ENCODE measurements at places on chromosomes 7 and 10. TPM values are rescaled to one million over a fixed set of nuclear protein-coding genes. Genes with fewer than 3 reads are reported as not detected.

DNA sequence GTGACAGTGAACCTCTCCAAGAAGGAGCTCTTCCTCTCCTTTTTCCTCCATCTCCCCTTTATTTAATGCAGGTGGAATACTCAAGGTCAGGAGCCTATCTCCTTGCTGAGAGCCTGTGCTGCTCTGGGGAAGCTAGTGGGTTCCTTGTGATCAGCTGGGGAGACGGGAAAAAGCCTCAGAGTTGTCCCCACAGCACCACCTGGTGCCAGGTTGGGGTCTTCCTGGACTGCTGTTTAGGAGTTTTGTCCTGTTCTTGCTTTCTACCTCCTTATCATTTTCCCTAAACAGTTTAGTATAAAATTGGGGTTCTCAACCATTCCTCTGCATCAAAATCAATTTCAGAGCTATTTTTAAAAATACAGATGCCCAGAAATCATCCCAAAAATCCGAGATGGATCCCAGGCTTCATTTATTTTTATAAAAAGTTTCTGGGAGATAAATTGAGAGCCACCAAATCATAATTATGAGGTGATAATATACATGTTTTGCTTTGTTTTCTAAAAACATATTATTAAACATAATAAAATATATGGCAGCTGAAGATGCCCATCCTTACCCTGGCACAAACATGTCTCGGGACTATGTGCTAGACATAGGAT is 44.3 kb downstream of the MACC1 start:
- no peak overlapping the region for H3K27ac ChIP-seq
- no peak overlapping the region for H3K4me3 ChIP-seq

- H3K4me3 ChIP-seq, result no peak overlapping the region
- no peaks in the 10 kb centered on the region for H3K36me3 ChIP-seq
- H3K4me1 ChIP-seq, result no peaks in the 10 kb centered on the region
These were observed 23.0 kb downstream of the ASB15 start for GRCh38 chr7:123624527-123625183.

- H3K36me3 ChIP-seq, result no peaks in the 10 kb centered on the region
- no peaks in the 10 kb centered on the region for H3K27me3 ChIP-seq
These were observed 215.5 kb downstream of the PCDH15 start for GRCh38 chr10:54585572-54585971.

DNA sequence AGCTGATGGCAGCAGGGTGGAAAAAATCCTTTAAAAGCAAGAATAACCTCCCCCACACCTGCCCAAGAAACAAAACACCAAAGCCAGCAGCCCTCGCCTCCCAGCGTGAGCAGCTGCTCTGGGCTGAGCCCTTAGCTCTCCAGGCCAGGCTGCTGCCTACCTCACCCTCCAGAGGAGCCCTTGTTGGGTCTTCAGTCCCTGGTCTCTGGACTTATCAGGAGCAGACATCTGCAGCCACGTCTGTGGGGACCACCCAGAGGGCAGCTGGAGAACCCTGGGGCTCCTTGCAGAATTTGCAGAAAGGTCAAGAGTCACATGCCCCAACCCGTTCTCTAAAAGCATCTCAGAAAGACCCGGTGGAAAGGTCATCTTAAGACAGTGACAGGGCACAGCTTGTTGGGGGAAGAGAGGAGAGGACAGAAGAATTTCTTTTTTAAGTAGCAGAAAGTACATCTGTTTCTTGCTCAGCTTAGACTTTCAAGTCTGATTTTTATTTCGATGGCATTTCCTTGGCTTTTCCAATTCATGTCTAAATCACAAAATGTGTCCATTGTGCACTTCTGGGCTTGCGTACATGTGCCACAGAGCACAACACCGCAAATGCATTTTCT is 425.7 kb upstream of the NFE2L3 start:
- no peaks in the 10 kb centered on the region for H3K36me3 ChIP-seq
- H3K4me3 ChIP-seq, result no peak overlapping the region
- no peaks in the 10 kb centered on the region for H3K27me3 ChIP-seq
- no peak for DNase-seq
- H3K4me1 ChIP-seq, result no peaks in the 10 kb centered on the region

DNA sequence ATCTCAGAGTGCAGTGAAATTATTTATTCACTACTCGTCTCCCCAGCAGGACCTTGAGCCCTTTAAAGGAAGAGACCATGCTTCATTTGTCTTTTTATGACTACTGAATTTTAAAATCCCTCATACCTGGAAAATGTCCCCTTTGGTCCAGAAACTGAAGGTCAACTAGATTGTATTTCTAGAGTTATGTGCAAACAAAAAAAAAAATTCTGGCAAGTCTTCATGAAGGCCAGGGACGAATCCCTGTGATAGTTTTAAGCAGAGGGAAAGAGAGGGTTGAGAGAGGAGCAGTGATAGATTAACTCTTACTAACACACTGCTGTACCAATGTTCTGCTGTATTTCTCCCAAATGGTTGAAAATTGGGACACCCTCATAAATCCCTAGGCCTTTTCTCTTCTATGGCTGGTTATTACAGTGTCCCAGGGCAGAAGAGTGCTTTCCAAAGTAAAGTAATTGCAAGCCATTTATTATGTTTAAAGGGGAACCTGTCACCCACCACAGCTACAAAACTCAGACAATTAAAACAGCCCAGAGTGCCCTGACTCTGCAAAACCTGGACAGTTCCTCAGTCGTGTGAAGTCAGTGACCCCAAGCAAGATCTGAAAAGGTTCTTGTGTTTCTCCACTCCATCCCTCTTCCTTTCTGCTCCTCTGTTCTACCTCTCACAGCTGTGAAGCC is 182.8 kb upstream of the AOAH start:
- no peak overlapping the region for H3K4me3 ChIP-seq
- no peaks in the 10 kb centered on the region for H3K36me3 ChIP-seq
- DNase-seq, result no peak
- no peak overlapping the region for H3K27ac ChIP-seq
- H3K27me3 ChIP-seq, result no peaks in the 10 kb centered on the region

Gene LDB3
- not detected for total RNA-seq

DNA sequence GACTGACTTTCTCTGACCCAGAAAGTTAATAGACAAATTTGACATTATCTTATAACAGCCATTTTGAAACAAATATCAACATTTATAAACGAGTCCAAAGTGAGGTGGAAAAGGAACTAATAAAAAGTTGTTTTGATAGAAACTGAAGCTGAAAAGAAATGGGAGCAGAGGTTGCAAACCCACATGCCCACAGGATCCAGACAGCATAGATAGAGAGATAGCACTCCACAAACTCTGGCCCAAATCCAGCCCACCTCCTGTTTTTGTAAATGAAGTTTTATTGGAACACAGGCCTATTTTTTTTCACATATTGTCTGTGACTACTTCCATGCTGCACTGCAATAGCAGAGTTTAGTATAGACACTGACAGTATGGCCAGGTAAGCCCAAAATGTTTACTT is 171.9 kb downstream of the PRKG1 start:
- H3K4me1 ChIP-seq, result peaks cover 22% of the 10 kb centered on the region
- H3K4me3 ChIP-seq, result no peak overlapping the region
- H3K36me3 ChIP-seq, result no peaks in the 10 kb centered on the region
- no peaks in the 10 kb centered on the region for H3K27me3 ChIP-seq
- DNase-seq, result peak; percentile 78

Gene VAX1
- not detected for total RNA-seq

Gene PKD2L1
- not detected for total RNA-seq

Gene CALML3
- total RNA-seq, result not detected

Measured in endothelial cell of umbilical vein (primary cell).